NCI-H526 (cell line): ENCODE measurements at places on chromosomes 3 and 15.
A peak's percentile ranks its signal among the peaks of the same experiment; 100 is the strongest.

DNA sequence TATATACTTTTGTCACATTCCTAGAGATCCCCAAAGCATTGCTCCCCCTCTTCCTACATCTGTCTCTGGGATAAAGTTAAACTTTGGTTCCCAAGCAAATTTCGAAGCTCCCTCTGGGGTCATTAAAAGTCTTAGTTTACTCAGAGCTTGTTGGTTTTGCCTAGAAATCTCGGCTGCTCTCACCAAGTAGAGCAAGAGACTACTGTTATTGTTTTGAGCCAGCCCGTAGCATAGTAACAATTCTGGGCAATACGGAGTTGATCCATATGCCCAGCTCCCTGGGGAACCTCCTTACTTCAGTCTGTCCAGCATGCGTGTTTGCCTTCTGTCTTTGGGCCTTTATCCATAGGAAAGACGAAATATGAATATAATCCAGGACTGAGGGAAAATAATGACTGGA, 10.0 kb upstream of the P3H2 start:
- no peak for DNase-seq

- DNase-seq, result no peak
These were observed 39.4 kb upstream of the APEH start for GRCh38 chr3:49634736-49635135.

DNA sequence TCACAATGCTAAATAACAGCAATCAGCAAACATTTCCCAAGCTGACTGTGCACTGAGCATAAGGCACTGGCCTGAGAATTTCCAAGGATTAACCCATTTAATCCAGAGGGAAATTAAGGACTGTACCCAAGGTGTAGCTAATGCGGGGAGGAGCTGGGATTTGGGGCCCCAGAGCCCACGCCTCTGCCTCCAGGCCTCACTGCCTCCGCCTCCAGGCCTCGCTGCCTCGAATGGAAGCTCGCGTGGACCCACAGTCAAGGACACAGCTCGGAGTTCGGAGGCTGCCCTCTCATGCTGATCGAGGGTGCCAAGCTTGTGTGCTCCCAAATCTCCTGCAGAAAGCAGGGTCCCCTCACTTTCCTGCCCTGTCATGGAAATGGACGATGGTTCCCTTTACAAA, 76.5 kb upstream of the SNRPA1 start:
- no peak for DNase-seq

DNA sequence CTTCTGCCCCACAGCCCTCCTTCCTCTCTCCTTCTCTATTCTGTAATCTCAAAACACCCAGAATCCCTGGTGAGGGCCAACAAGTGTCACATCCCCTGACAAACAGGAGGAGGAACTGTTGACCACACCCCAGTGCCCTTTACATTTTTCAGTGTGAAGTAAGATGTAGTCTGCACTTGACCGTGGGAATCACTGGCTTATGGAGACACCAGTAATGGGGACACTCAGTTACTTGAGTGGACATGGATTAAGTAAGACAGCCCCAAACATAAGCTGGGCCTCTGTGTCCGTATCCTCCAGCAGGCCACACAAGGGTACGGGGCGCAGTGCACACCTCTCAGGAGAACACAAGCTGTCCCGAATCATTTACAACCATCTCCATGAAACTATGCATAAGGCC, 28.4 kb upstream of the LIMD1 start:
- no peak for DNase-seq

GRCh38 chr15:37873336-37873735, 61.1 kb upstream of the TMCO5A start:
- DNase-seq, result no peak

GRCh38 chr3:141528800-141529199, 42.0 kb downstream of the RASA2 start:
- DNase-seq, result no peak

- no peak for DNase-seq
These were observed 234.7 kb upstream of the LYSMD4 start for GRCh38 chr15:99967841-99968371.

GRCh38 chr3:119219069-119219468, 21.6 kb downstream of the B4GALT4 start:
- peak; percentile 63 for DNase-seq

- no peak for DNase-seq
These were observed 5.0 kb downstream of the PTH1R start for GRCh38 chr3:46882377-46883053.
